Upper lobe of right lung (tissue), 1 donor: ENCODE measurements at places on chromosomes 1 and 21. TPM values are rescaled to one million over a fixed set of nuclear protein-coding genes. Genes with fewer than 3 reads are reported as not detected.
A peak's percentile ranks its signal among the peaks of the same experiment; 100 is the strongest.

DNA sequence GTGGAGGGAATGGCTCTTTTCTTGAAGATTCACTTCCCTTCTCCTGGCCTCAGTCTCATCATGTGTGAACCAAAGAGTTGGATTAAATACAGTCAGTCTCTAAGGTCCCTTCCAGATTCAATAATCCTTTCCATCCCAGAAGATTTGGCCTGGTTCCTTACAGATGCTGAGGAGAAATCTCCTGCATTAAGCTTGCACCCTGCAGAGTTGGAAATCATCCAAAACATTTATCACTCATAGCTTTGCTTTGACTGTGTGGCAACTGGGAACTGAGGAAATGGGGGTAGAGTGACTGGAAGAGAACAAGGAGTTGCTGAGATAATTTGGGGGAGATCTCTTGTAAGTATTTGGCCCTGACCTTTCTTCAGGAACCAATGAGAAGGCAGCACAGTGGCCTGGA is 220.5 kb upstream of the SGIP1 start:
- no peaks in the 10 kb centered on the region for H3K27me3 ChIP-seq
- no peak overlapping the region for H3K27ac ChIP-seq
- DNase-seq, result no peak
- H3K36me3 ChIP-seq, result no peaks in the 10 kb centered on the region
- no peaks in the 10 kb centered on the region for H3K4me1 ChIP-seq

DNA sequence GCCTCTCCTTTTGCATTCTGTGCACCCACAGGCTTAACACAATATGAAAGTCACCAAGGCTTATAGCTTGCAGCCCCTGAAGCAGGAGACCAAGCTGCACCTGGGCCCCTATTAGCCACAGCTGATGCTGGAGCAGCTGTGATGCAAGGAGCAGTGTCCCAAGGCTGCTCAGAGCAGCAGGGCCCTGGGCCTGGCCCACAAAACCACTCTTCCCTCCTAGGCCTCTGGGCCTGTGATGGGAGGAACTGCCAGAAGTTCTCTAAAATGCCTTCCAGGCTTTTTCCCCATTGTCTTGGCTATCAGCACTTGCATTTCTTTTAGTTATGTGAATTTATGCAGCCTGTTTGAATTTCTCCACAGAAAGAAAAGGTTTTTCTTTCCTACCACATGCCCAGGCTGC is 89.5 kb upstream of the KCTD3 start:
- no peak for DNase-seq
- no peaks in the 10 kb centered on the region for H3K27me3 ChIP-seq
- H3K27ac ChIP-seq, result no peak overlapping the region
- no peaks in the 10 kb centered on the region for H3K36me3 ChIP-seq

GRCh38 chr1:172184506-172185191 is 235.8 kb upstream of the C1orf105 start:
- no peak overlapping the region for H3K27ac ChIP-seq
- no peak overlapping the region for H3K4me3 ChIP-seq
- no peaks in the 10 kb centered on the region for H3K27me3 ChIP-seq

Gene ALDH9A1
- 68.5 TPM for total RNA-seq

DNA sequence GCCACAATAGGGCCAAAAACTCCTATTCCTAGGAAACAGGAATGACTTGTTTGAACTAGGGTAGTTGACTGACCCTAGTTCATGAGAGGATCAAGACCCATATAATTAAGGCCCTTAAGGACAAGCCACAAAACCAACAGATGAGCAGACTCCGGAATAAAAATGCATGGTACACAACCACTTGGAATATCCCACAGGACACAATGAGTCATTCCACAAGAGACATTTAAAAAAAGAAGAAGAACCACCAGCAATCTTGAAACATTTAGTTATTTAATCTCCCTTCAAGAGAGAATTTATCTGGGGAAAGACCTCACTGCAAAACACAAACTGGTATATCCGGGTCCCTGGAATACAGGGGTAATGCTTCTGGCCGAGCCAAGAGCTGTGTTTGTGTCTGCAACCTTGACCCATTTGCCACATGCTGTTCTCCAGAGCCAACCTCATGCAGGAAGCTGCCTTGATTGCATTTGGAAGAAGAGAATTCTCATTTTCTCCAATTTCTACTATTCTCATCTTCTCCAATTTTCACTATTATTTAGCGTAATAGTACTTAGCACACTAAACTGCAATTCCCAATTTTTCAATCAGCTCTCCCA is 135.5 kb downstream of the TGFBR3 start:
- no peak overlapping the region for H3K4me3 ChIP-seq
- peak overlapping the region; percentile 3 for H3K27ac ChIP-seq
- H3K27me3 ChIP-seq, result no peaks in the 10 kb centered on the region
- H3K36me3 ChIP-seq, result no peaks in the 10 kb centered on the region
- no peak for DNase-seq

- no peak overlapping the region for H3K4me3 ChIP-seq
- H3K27me3 ChIP-seq, result no peaks in the 10 kb centered on the region
- H3K4me1 ChIP-seq, result no peaks in the 10 kb centered on the region
- no peak overlapping the region for H3K27ac ChIP-seq
- DNase-seq, result no peak
Measured at GRCh38 chr1:186605762-186606350, 74.4 kb downstream of the PTGS2 start.

GRCh38 chr1:173122958-173123852 is 72.5 kb upstream of the TNFSF18 start:
- H3K36me3 ChIP-seq, result no peaks in the 10 kb centered on the region
- H3K4me1 ChIP-seq, result peaks cover 10% of the 10 kb centered on the region
- H3K4me3 ChIP-seq, result peak overlapping the region; percentile 18
- H3K27ac ChIP-seq, result peak overlapping the region; percentile 84
- H3K27me3 ChIP-seq, result no peaks in the 10 kb centered on the region

GRCh38 chr1:18612073-18612472 is 18.6 kb upstream of the PAX7 start:
- no peak for DNase-seq
- no peaks in the 10 kb centered on the region for H3K4me1 ChIP-seq
- H3K27me3 ChIP-seq, result peaks cover 39% of the 10 kb centered on the region

Gene RHD
- total RNA-seq, result not detected

Gene SGIP1
- total RNA-seq, result 19.8 TPM

Gene SLC2A5
- total RNA-seq, result 0.98 TPM

Gene AJAP1
- total RNA-seq, result 0.52 TPM

DNA sequence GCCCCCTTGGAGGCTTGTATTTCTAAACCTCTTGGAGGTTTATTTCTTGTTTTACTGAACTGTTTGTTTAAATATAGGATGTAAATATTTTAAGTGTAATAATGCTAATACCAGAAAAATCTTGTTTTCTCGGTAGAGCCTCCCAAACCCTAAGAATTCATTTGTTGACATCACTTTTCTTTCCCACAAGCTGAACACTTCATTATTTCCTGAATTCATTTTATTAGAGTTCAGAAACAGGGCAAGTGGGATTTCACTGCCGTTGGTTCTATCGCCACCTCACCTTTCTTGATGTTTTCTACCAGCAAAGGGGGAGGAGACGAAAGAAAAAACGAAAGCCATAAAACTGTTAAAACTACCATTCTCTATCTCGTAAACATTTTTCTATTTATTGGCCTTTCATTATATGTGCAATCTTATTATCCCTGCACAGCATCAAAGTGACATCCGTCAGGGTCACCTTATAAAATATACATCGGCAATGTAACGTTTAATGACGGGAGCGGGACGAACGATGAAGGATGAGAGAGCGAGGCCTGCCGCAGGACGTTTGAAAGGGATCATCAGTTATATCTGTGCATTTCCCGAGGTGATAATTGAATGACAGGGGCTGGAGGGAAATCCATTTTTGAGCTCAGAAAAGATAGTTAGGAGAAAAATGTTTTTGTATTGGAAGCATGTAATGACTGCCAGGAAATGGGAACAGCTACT is 59.5 kb downstream of the SLC45A1 start:
- no peaks in the 10 kb centered on the region for H3K36me3 ChIP-seq
- no peak for DNase-seq
- no peak overlapping the region for H3K27ac ChIP-seq
- peaks cover 85% of the 10 kb centered on the region for H3K4me1 ChIP-seq
- H3K27me3 ChIP-seq, result no peaks in the 10 kb centered on the region

- no peak overlapping the region for H3K4me3 ChIP-seq
- peaks cover 35% of the 10 kb centered on the region for H3K27me3 ChIP-seq
- no peak for DNase-seq
Measured at GRCh38 chr1:51906306-51907078, 28.0 kb upstream of the NRDC start.

Gene OR14K1
- not detected for total RNA-seq

- no peak overlapping the region for H3K4me3 ChIP-seq
- DNase-seq, result no peak
- H3K36me3 ChIP-seq, result no peaks in the 10 kb centered on the region
Measured at GRCh38 chr1:66475940-66476339, 58.0 kb upstream of the SGIP1 start.

- no peak for DNase-seq
- no peaks in the 10 kb centered on the region for H3K4me1 ChIP-seq
- H3K27me3 ChIP-seq, result no peaks in the 10 kb centered on the region
- no peak overlapping the region for H3K4me3 ChIP-seq
Measured at GRCh38 chr1:68725001-68725752, 228.3 kb upstream of the DEPDC1 start.

GRCh38 chr1:248750496-248750895 is 5.1 kb downstream of the LYPD8 start:
- H3K27ac ChIP-seq, result no peak overlapping the region
- H3K4me1 ChIP-seq, result no peaks in the 10 kb centered on the region
- no peak overlapping the region for H3K4me3 ChIP-seq
- H3K36me3 ChIP-seq, result no peaks in the 10 kb centered on the region
- H3K27me3 ChIP-seq, result no peaks in the 10 kb centered on the region
- no peak for DNase-seq

DNA sequence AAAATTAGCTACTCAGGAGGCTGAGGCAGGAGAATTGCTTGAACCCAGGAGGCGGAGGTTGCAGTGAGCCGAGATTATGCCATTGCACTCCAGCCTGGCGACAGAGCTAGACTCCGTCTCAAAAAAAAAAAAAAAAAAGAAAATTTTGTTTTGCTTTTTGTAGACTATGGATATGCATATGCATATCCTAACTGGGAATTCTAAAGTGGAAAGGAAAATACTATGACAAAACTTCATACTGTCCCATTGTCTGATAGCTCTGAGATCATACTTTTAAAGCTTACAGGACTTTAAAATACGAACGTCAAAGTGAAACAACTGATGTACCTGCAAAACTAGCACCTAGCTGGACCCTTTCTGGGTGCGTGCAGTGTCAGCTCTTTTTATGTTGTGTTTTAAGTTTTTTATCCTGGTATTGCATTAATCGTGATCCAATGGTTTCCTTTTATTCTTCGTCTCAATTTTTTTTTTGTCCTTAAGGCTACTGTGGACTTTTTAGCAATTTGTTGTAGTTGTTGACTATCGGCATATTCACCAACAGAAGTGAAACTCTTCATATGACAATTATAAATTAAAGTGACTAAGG is 19.2 kb downstream of the SPRTN start:
- no peaks in the 10 kb centered on the region for H3K4me1 ChIP-seq
- H3K4me3 ChIP-seq, result no peak overlapping the region
- H3K27ac ChIP-seq, result no peak overlapping the region
- DNase-seq, result no peak
- peaks cover 12% of the 10 kb centered on the region for H3K36me3 ChIP-seq
- H3K27me3 ChIP-seq, result no peaks in the 10 kb centered on the region

Gene RHOC
- total RNA-seq, result 150 TPM

GRCh38 chr1:54173681-54174080 is 20.9 kb upstream of the CDCP2 start:
- H3K4me1 ChIP-seq, result no peaks in the 10 kb centered on the region
- H3K36me3 ChIP-seq, result no peaks in the 10 kb centered on the region
- no peak overlapping the region for H3K4me3 ChIP-seq
- no peak overlapping the region for H3K27ac ChIP-seq

- no peaks in the 10 kb centered on the region for H3K27me3 ChIP-seq
- H3K4me1 ChIP-seq, result no peaks in the 10 kb centered on the region
- no peak overlapping the region for H3K4me3 ChIP-seq
- H3K27ac ChIP-seq, result no peak overlapping the region
- no peaks in the 10 kb centered on the region for H3K36me3 ChIP-seq
Measured at GRCh38 chr1:173422456-173422976, 54.6 kb upstream of the PRDX6 start.

GRCh38 chr1:42368096-42368795 is 12.3 kb upstream of the RIMKLA start:
- H3K27me3 ChIP-seq, result peaks cover 4% of the 10 kb centered on the region
- H3K36me3 ChIP-seq, result no peaks in the 10 kb centered on the region
- H3K4me3 ChIP-seq, result no peak overlapping the region
- H3K27ac ChIP-seq, result peak overlapping the region; percentile 30
- no peaks in the 10 kb centered on the region for H3K4me1 ChIP-seq

DNA sequence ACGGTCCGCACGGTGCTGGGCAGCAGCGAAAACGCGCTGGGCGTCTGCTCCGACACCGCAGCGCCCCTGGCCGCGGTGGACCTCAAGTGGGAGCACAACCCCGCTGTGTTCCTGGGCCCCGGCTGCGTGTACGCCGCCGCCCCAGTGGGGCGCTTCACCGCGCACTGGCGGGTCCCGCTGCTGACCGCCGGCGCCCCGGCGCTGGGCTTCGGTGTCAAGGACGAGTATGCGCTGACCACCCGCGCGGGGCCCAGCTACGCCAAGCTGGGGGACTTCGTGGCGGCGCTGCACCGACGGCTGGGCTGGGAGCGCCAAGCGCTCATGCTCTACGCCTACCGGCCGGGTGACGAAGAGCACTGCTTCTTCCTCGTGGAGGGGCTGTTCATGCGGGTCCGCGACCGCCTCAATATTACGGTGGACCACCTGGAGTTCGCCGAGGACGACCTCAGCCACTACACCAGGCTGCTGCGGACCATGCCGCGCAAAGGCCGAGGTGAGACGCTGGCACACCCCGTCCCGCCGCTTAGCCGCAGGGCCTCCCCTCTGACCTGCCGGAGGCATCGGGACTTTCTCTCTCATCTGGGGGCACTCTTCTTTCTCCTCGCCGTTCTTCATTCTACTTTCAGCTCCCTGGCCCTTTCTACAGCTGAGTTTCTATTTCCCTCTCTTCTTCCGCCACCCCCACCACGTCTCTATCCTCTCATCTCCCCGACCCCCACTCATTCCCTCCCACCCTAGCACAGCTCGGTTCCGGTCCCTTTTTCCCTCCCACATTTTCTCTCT is 1.0 kb downstream of the NPR1 start:
- H3K4me1 ChIP-seq, result peaks cover 14% of the 10 kb centered on the region
- H3K4me3 ChIP-seq, result peak overlapping the region; percentile 67
- peak overlapping the region; percentile 74 for H3K27ac ChIP-seq
- peaks cover 24% of the 10 kb centered on the region for H3K27me3 ChIP-seq
- no peaks in the 10 kb centered on the region for H3K36me3 ChIP-seq
- peak; percentile 74 for DNase-seq
